ENCODE measurements at places on chromosomes 7 and 10.
A peak's percentile ranks its signal among the peaks of the same experiment; 100 is the strongest.

- no peak for DNase-seq
Measured at GRCh38 chr10:116825901-116826300, 23.4 kb upstream of the ENO4 start.

GRCh38 chr10:4046030-4046429 is 261.0 kb upstream of the KLF6 start:
- DNase-seq = no peak

DNA sequence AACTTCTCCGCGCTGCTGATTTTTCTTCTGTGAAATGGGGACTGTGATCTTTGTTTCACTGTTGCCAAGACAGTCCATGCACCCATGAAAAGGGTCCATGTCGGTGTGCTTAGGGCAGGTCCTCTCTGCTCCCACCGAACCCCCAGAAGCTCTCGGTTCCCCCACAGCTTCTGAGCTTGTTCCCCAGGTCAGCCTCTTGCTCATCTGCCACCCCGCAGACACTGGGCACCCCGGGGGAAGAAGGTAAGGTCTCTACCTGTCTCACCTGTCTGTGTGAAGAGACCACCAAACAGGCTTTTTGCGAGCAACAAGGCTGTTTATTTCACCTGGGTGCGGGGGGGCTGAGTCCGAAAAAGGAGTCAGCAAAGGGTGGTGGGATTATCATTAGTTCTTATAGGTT is 66.2 kb upstream of the NANOS1 start:
- DNase-seq = no peak

DNA sequence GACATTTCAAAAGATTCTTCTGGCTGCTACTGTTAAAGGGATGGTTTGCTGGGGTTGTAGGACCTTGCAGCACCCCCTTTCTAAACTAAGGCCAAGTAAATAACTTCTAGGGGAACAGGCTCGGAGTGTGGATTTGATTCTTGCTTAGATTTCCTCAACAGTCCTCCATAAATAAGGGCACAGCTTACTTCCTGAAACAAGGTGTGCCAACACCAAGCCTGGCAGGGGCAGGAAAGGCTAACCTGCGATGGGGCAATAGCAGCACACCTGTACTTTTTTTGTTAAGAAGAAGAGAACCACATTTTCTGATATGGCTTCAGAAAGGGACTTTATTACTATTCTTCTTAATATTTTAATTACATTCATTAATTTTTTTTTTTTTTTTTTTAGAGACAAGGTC is 121.9 kb downstream of the RNF216 start:
- DNase-seq = no peak

DNA sequence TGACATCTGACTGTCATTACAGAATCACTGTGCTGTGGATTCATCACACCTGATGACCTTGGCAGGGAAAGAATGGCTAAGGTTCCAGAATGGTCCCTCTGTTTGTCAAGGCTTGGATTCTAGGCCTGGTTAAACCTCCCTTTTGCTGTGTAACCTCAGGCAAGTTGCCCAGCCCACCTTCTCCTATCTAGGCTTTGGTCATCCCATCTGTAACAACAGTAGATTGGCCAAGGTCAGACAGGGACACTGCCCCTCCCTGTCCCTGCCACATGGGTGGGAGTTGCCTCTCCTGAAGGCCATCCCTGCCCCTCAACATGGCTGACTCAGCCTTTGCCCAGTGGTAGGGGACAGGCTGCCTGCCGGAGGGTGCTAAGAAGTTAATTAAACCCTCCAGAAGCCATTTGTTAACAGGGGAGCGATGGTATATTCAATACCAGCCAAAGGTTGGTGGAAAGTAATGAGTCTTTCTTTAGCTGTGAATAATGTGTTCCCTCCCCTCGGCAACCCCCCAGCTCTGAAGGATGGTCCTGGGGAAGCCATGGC is 149.8 kb upstream of the PCBD1 start:
- no peak for DNase-seq

- DNase-seq = no peak
Measured at GRCh38 chr10:93435621-93436397, 46.3 kb downstream of the MYOF start.

DNA sequence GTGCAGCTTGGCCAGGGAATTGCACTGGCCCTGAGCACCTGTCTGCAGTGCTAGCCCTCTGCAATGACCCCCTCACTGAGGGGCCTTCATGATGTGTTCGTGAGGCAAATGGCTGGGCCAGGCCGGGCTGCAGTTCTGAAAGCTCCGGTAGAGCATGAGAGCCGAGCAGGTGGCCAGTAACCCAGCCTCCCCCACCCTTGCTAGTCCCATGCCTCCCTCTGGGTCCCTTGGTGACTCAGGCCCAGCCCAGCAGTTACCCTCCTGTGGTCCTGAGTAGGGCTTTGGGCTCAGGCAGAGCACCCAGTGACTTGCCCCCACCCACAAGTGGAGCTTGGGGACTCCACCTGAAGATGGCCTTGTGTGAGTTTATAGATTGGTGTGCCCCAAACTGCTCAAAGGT is 16.1 kb upstream of the CSGALNACT2 start:
- no peak for DNase-seq

DNA sequence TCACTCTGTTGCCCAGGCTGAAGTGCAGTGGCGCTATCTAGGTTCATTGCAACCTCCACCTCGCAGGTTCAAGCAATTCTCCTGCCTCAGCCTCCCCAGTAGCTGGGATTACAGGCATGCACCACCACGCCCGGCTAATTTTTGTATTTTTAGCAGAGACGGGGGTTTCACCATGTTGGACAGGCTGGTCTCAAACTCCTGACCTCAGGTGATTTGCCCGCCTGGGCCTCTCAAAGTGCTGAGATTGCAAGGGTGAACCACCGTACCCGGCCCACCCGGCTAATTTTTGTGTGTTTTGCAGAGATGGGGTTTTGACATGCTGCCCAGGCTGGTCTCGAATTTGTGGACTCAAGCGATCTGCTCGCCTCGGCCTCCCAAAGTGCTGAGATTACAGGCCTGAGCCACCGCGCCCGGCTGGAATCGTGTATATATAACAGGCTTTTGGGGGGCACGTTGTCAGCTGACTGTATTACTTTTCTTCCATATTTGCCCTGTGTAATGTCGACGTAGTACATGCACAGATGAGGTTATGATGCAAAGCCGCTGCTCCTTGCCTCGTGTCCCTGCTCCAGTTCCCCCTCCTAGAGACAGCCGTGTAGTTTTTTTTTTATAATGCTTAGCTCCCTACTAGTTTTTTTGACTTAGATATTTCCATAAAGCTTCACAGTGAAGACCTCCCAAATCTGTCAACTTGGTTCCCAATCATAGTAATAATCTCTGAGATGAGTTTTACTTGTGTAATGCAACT is 883 bp upstream of the TRA2A start:
- DNase-seq = no peak

DNA sequence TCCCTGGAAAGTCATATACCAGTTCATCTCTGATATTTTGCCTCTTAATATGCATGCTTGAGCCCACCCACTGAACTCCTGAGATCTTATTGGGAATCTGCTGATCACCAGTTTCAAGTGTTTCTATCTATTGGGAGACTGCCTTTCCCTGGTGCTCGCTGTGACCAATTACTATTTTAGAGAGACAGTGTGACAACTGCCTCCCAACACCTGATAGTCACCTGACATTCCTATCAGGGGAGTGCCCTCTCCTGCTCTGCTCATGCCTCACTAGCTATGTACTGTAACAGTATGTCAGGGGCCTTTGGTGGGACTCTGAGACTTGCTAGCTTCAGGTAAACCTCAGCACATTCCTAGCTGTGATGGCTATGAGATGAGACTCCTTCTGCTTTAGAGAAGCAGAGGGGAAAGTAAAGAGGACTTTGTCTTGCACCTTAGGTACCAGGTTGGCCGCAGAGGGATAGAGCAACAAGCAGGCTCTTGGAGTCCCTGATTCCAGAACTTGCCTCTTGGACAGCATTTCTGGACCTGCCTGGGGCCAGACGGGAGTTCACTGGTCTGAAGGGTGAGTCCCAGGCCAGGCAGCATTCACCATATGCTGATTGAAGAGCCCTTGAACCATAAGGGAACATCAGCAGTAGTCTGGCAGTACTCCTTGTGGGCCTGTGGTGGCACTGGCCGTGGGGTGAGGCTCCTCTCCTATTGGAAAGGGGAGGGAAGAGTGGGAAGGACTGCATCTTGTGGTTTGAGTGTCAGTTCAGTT is 34.4 kb upstream of the ARHGAP12 start:
- no peak for DNase-seq

GRCh38 chr7:116593359-116594075 is 68.7 kb downstream of the CAV1 start:
- no peak for DNase-seq

DNA sequence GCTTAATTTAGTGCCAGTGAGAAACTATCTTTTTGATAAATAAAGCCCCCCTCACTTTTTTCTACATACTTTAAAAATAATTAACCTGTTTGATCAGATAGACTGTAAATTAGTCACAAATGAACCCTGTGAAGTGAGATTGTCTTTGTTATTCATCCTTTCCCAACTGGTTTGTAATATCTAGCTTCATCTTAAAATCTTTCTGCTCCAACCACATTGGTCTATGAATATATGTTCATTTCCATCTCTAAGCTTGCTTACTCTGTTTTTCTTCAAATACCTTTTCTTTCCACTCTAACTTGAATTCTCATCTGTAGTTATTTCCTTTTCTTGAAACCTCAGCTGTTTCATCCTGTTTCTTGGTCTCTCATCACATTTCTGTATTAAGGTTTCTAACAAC is 12.1 kb downstream of the MARCHF5 start:
- no peak for DNase-seq

GRCh38 chr7:28316489-28316888 is 95.8 kb upstream of the CREB5 start:
- DNase-seq = no peak

DNA sequence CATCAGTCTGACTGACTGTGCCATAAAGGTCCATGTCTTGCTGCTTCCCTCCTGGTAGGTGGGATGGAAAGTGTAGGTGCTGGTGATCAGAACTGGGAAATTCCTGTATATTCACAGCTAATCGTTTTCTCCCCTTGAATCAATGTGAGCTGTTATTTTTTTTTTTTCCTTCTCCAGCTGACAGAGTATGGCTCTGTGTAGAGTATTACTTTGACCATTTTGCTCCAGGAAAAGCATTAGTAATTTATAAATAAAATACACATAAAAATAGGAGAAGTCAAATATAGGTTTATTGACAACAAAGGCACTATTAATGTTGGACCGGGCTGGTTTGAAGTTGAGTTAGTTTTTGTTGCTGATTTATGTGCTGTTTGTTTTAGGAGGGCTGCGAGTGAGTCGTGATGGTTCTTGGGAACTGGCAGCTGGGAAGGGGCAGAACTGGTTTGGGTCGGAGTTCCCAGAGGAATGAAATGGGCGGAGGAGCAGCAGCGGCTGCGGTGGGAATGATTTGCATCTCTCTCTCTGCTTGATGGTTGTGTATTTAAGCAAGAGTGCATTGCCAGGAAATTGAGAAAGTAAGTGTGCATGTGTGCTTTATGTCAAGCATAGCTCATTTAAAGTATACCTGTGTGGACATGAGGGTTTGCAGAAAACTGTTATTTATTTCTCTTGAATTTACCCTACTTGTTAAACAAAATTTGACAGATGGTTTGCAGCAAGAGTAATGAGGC is 80.9 kb downstream of the LRMDA start:
- DNase-seq = peak; percentile 53

DNA sequence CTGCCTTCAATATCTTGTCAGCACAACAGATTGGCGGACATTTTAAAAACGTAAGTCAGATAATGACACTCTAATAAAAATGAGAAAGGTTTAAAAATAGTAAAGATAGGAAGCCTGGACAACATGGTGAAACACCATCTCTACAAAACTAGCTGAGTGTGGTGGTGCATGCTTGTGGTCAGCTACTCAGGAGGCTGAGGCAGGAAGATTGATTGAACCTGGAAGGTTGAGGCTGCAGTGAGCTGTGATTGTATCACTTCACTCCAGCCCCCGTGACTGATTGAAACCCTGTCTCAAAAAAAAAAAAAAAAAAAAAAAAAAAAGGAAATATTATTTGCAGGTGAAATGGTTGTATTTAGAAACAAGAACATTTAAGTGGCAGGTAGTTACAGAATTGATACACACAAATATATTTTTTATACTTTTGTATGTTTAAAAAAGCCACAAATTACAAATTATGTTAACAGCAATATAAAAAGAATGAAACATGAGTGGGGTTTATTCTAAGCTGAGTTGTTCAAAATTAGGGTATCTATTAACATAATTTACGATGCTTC is 141.9 kb downstream of the ADK start:
- peak; percentile 0 for DNase-seq

All from NCI-H187 (cell line).